ENCODE measurements at places on chromosomes 3 and 15.

- DNase-seq: no peak
Observed at GRCh38 chr15:71294911-71295602, 179.8 kb downstream of the THSD4 start.

DNA sequence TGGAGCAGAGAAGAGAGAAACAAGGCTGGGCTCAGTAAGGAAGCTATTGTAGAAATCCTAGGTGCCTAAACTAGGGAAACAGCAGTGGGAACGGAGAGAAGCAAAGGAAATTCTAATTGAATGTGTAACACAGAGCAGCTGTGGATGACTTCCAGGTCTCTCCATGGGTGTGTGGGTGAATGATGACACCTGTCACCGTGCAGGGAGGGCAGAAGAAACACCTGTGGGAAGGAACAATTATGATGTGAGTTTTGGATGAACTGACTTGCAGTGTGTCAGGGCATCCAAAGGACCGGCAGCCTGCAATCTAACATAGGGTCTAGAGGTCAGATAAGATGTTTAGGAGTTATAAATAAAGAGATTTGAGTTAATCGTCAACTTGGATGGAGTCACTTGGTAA lies 144.2 kb downstream of the RYR3 start:
- DNase-seq: no peak

- DNase-seq: no peak
Observed at GRCh38 chr3:27219127-27219845, 149.9 kb downstream of the NEK10 start.

DNA sequence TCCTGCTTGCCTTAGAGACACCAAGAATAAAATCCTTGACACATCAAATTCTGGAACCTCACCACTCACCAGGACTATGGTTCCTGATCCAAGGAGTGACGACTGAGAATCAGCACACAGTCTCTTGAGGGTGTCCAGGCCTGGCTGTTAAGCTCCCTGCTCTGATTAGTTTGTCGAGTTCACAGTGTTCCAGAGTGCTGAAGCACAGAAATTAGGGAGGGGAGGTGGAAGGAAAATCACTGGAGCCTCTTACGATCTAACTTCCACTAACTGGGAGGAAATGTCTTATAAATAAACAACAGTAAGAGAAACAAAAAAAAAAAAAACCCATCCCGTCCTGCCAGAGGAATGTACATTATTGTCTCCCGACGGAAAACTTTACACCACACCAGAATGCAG lies 330.2 kb downstream of the TIGIT start:
- DNase-seq: no peak

DNA sequence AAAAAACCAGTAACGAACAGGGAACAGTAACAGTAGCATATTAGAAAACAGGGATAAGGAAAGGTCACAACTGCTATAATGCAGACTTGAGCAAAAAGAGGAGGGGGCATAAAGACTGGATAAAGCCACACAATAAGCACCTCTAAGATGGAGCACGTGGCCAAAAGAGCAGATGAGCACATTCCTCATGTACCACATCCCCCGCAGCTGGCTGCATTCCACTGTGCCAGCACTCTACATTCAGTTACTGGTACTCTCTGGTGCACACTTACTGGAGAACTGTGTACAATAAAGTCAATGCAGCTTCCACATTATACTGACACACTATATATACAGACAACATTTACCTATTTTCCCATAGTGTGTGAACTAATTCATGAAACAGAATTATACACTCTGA lies 64.7 kb downstream of the UBE3A start:
- DNase-seq: no peak

DNA sequence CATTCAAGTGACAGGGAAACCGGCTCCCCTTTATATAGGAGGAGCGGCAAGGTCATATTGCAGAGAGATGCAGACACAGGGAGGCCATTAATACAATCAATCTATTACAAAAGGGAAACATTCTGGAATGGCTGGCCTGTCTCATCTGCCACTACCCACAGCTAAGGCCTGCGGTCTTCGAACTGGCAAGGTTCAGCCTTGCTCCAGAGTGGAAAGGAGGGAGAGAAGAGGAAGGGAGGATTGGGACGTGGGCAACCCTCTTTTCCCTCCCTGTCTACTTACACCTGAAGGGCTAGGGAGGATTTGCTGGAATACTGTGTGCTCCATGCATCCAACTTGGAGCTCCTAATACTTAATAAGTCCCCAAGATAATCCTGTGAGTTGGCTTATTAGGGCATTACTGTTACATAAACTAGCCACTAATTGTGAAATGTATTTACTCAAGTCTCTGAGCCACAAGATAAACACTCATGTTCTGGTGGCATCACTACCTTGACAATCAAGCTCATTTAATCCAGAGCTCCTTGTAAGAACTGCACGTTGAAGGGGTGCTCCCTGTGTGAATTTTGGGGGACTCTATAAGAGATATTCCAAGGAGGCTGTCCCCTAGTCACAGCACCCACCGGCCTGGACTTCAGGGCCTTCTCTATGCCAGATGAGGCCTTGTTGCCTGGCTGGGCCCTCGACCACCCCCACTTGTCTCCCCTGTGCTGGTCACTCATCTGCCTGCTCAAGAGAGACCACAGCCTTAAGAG lies 19.7 kb upstream of the CCDC174 start:
- no peak for DNase-seq

GRCh38 chr3:143658861-143659260 lies 189.4 kb downstream of the SLC9A9 start:
- DNase-seq: no peak

GRCh38 chr15:97903971-97904572 lies 56.4 kb upstream of the ARRDC4 start:
- no peak for DNase-seq

- DNase-seq: no peak
Observed at GRCh38 chr15:98441599-98441998, 206.7 kb upstream of the IGF1R start.

DNA sequence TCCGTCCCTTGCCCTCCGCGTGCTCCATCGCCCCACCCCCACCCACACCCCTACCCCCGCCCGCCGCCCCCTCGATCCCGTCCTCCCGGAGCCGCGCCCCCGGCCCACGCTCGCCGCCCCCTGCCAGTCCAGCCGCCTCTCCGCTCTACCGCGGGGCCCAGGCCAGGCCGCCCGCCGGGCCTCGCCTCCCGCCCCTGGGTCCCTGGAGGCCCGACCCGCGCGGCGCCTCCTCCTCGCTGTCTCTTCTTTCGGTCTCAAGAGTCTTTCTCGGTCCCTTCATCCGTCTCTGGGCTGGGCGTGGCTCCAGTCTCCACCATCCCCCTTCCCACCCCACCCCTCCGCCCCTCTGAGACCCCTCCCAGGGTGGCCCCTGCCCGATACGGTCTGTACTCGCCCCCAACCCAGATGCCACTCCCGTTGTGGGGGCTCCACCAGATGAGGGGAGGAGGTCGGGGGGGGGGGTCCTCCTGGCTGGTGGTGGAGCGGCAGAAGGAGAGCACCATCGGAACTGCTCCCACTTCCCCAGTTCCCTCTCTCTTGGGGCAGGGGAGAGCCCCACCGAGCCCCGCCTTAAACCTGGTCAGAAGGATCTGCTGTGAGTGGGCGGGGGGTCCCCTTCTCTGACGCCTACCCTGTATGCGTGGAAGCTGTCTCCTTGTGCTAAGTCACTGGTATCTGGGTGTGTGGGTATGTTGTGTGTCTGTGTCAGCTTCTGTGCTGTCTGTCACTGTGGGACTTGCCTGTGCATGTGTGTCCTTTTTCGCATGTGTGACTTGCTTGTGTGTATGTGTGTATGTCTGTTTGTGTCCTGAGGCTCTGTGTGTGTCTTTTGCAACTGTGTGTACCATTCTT lies 1.0 kb downstream of the PRKCD start:
- no peak for DNase-seq

GRCh38 chr3:124221422-124221821 lies 229.5 kb upstream of the ROPN1 start:
- DNase-seq: no peak

- DNase-seq: no peak
Observed at GRCh38 chr3:42751609-42752008, 21.4 kb downstream of the CCDC13 start.

- DNase-seq: no peak
Observed at GRCh38 chr3:58021072-58021959, 13.1 kb downstream of the FLNB start.

DNA sequence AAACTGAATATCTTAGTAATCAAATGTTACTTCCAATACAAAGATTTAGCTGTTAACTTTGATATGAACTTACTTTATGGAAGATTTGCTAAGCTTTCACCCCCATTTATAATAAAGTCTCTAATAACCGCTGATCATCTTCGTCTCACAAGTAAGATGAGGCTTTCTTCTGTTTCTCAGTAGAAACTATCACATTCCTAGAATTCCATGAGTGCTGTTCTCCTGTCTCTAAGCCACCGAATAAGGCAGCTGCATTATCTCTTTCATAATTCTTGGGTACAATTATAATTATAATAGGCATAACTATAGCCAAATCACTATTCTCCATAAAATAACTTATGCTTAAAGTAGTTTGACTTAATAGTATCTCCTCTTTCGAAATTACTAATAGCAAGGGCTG lies 18.3 kb upstream of the SETMAR start:
- no peak for DNase-seq

DNA sequence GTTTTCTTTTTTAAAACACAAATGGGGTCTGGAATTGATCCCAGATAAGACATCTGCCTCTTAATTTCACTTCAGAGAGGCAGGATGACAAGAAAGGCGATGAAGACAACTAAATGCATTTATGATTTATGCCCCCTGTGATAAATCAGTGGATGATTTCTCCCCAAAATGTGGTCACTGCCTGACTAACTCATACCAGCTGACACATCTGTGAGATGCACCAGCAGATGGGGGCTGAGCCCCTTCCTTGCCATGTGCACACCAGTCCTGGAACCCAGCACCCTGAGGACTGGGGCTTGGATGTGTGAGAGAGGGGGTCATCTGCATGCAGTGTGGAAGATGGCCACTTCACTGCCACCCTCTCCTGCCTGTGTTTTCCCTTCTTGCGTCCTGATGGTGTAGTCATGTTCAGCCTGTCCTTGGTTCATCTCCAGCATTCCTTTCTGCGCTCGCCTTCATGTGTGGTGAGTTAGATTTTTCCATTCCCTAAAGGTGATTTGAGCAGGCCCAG lies 264.3 kb downstream of the LRTM1 start:
- DNase-seq: no peak

DNA sequence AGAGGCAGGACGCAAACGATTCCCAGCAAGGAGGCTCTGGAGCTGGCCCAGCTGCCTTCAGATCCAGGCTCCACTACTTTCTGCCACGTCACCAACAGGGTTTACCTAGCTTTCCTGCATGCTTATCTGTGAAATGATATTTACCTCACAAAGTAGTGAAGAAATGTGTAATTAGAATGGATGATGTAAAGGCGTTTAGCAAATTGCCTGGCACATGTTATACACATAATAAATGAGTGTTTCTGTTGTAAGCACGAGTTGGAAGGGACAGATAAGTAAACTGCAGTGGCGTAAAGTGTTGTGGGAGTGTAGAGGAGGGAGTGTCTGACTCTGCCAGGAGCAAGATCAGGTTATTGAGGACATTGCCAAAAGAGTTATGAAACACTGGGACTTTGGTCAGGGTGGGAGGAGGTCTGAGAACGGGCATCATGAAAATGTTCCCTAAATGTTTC lies 3.5 kb upstream of the CHAC1 start:
- no peak for DNase-seq

- DNase-seq: no peak
Observed at GRCh38 chr15:34359416-34359815, 7.6 kb downstream of the LPCAT4 start.

GRCh38 chr3:107684431-107684925 lies 161.7 kb downstream of the BBX start:
- peak; percentile 7 for DNase-seq

DNA sequence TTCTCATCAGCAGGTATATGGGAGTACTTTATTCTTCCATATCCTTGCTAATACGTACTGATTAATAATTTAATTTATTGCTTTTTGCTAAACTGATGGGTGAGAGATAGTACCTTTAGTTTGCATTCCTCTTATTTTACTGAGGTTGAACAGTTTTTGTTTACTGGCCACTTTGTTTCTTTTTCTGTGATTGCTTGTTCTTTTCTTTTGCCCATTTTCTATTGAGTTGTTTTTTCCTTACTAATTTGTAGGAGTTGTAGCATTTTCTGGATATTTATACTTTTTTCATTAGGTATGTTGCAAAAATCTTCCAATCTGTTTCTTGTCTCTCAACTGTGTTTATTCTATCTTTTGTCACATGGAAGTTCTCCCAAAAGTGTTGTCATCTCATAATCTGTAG lies 4.8 kb downstream of the PDCD6IP start:
- no peak for DNase-seq

GRCh38 chr15:33114374-33114717 lies 80.2 kb downstream of the FMN1 start:
- no peak for DNase-seq

DNA sequence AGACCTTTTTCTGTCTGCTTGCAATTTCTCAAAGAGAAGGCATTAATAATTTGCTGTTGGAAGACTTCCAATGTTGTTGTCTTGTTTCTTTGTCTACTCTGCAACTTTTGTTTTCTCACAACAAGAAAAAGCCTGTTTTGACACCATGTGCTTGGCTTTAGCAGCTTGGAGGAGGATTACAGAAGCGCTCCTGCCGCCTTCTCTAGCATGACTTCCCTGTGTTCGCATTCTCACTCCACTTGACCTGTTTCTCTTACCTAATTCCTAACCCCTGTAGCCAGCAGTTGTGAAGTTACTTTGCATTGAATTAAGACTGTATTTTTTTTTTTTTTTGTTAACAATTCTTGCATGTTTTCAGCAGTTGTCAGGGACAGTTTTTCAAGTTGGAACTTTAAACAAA lies 235.3 kb upstream of the GOLIM4 start:
- DNase-seq: no peak

DNA sequence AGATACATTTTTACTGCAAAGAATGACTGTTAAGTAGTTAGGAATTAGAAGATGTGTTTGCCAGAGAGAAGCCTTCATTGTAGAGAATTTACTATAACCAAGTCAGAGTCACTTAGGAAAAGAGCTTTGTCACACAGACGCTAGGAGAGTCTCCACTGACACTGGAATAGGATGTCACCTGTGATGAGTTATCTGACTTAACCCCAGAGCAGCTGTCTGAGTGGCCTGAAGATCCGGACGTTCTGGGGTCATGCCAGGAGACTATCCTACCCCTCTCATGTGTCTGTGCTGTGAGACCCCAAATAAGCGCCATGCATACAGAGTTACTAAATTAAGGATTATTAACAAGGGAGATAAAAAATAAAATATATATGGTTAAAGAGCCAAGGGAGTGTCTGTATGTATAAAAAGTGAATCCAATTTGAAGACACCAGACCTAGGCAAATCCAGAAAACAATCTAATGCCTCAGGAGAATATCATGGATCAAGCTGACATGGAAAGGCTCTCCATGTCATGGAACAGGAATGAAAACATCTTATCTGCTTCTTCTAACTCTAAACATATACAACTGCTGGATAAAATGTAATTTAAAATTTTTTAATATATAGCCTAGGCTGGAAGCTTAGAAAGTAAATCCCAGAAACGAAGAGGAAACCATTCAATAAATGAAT lies 43.5 kb downstream of the ITGB5 start:
- DNase-seq: no peak
